HFFc6 (cell line): ENCODE measurements at places on chromosomes 13 and 19.

- DNase-seq = peak; percentile 83
Measured at GRCh38 chr13:21435687-21436151, 23.4 kb downstream of the ZDHHC20 start.

GRCh38 chr13:105702441-105702840, 833.0 kb downstream of the EFNB2 start:
- DNase-seq = no peak

DNA sequence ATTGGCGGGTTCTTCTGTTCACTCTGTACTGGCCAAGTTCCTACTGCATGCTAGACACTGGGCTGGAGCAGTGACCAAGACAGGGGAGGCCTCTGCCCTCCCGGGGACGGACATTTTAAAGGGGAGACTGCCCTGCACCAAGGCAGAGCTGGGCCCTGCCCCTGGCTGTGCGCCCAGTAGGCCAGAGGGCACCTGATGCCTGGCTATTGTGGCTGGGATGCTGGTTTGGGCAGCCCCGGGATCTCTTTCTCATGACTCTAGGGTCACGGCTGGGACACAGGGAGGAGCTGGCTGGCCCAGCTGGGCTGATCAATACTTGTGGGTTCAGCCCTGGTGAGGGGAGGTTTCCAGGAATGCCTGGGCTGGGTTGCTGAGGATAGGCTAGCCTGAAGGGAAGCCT, 17.7 kb downstream of the LIPE start:
- DNase-seq = no peak

DNA sequence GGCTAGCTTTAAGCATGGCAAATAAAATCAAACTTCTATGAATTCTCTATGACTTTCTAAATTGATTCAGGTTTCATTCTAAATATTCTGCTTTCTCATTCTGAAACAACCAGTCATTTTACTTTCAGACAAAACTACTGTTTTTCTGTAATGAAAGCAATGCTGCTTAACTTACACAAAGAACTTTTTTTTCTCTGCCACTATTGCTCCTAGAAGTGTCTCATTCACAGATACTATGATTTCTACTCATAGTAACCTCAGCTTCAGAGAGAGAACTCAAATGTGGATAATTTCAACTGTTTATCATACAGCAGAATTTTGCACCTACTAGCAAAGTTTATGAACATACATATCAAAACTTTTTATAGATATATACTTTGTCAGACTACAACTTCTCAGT, 724.6 kb downstream of the SLITRK5 start:
- no peak for DNase-seq

DNA sequence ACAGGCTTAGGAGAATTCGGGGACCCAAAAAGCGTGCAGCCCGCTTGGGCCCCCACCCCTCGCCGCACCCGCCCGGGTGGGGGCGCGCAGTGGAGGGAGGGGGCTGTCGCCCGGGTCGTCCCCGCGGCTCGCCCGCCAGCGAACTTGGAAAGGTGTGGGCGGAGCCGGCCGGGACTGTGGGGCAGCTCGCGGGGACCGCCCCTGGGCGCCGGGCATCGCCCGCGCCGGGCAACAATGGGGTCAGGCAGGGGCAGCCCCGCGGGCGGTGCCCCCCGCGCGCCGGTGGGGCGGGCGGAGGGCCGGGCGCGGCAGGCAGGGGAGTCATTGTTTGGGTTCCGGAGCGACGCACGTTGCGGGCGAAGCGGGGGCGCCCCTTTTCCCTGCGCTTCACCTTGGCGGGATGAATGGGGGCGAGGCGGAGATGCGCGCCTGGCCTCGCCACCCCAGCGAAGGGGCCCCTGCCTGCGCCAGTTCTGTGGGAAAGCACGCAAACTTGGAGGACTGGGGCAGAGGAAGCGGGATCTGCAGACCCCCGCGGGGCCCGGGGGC, 647 bp upstream of the KLF12 start:
- no peak for DNase-seq

DNA sequence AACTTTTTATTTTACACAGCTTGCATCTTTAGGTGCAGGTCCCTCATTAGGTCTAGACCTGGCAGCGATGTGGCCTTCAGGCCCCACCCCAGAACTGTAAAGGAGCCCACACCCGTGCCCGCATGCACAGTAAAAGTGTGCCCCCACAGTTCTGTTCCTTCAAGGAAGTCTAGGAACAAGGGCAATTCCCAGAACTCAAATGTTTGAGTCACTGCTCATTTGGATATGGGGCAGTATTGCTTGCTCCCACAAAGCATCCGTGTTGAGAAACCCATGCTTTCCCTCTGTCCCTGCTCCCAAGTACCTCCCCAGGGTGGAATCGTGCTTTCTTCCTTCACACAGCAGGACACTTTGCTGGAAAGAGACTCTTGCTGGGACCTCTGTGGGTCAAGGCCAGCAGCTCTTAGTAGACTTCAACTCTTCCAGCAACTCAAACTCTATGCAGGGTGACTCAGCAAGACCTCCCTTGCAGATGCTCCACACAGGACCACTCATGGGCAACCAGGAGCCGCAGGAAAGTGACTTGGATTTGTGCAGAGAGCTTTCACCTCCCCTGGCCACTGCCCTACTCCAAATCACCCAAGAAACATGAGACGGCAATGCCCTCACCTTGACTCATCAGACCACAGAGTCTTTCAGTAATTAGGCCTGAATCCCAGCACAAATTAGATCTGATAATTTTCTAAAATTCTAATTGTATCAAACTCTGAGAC, 12.3 kb downstream of the SLC7A1 start:
- peak; percentile 86 for DNase-seq

DNA sequence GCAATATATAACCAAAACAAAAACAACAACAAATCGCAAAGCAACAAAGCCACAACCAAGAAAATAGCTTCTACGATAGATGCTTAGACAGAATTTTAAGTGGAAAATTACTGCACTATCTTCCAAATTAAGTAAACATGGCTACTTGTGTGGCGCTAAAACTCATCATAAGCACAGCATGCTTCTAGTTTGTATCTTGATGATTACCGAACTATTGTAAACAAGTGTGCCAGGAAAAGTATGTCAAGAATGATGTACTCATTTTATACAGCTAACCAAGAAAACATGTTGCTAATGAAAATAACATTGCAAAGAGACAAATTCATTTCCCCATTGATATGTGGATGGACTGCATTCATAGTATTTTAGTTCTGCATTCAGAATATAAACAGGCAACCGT, 271.9 kb upstream of the GPC6 start:
- DNase-seq = no peak
